ENCODE measurements at places on chromosomes 7 and 10.

- no peak for DNase-seq
Measured at GRCh38 chr10:61548364-61548763, 95.2 kb upstream of the TMEM26 start.

DNA sequence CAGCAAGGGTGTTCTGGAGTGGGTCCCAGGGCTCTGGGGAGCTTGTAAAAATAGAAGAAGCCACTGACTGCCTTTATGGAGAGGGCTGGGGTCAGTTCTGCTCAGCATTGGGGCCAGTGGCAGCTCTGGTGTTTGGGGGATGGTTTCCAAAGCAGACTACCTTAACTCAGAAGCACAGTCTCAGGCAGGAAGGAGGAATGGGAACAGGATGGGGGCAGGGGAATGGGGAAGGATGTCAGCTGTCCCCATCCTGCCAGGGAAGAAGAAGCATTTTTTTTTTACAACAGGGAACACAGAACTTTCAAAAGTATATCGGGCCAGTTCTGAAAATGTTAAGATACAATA is 28.8 kb downstream of the TSPAN15 start:
- DNase-seq, result no peak

GRCh38 chr7:151700586-151701165 is 176.2 kb downstream of the PRKAG2 start:
- no peak for DNase-seq

DNA sequence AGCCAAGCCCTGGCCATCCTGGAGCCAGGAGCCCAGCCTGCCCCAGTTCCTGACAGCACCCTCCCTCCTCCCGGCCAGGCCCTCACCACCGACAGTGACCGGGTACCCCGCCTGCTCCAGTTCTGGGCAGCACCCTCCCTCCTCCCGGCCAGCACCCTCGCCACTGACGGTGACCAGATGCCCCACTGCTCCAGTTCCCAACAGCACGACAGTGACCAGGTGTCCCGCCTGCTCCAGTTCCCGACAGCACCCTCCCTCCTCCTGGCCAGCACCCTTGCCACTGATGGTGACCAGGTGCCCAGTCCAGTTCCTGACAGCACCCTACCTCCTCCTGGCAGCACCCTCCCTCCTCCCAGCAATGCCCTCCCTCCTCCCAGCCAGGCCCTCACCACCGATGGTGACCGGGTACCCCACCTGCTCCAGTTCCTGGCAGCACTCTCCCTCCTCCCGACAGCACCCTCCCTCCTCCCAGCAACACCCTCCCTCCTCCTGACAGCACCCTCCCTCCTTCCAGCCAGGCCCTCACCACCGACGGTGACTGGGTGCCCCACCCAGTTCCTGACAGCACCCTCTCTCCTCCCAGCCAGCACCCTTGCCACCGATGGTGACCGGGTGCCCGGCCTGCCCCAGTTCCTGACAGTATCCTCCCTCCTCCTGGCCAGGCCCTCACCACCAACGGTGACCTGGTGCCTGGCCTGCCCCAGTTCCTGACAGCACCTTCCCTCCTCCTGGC is 40.3 kb downstream of the VIPR2 start:
- no peak for DNase-seq

- no peak for DNase-seq
Measured at GRCh38 chr7:45986355-45987298, 65.6 kb upstream of the IGFBP3 start.

- DNase-seq, result no peak
Measured at GRCh38 chr10:23358357-23358756, 13.8 kb upstream of the C10orf67 start.

DNA sequence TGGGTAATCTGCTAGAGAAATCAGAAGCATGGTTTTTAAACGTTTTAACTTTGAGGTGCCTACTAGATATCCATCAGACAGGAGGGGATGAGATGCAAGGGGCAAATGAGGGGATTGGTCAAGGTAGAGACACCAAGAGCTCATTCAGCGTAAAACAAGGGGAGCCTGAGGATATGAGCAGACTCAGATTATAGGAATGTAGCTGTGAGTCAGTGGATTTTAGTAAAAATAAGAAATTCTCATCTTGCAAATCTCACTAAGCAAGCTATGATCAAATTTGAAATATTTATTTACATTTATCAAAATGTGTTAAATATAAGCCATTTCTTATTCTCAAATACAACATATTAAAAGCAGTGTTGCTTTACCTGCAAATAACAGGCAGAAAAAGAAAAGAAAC is 21.4 kb upstream of the TFEC start:
- no peak for DNase-seq

GRCh38 chr7:151460474-151460855 is 20.5 kb upstream of the CRYGN start:
- DNase-seq, result no peak

GRCh38 chr10:3719024-3719843 is 65.8 kb downstream of the KLF6 start:
- no peak for DNase-seq

GRCh38 chr7:84633-85020 is 107.7 kb upstream of the FAM20C start:
- no peak for DNase-seq

DNA sequence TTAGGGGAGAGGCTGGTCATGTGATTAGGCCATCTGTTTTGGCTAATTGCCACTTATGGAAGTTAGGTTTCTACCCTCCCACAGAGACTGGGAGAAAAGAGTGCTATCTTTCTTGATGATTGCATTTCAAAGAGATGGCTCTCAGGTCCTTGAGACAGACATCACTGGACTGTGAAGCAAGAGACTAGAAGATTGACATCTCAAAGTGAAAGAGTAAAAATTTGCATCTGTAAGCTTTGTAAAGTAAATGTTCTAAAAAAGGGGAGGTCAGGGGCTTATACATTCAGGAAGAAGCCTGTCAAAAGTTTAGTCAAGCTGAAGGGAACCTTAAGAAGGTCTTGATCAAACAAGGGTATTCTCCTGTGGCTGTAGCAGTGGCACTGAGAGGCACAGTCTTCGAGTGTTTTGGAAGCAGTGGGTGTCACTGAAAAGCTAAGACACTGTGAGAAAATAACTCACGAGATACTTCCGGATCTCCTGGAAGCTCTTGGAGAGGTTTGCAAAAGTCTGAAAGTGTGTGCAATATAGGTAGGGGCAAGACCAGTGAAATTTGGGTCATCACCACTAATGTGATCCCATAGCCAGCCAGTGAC is 342.1 kb downstream of the PHF14 start:
- DNase-seq, result no peak

DNA sequence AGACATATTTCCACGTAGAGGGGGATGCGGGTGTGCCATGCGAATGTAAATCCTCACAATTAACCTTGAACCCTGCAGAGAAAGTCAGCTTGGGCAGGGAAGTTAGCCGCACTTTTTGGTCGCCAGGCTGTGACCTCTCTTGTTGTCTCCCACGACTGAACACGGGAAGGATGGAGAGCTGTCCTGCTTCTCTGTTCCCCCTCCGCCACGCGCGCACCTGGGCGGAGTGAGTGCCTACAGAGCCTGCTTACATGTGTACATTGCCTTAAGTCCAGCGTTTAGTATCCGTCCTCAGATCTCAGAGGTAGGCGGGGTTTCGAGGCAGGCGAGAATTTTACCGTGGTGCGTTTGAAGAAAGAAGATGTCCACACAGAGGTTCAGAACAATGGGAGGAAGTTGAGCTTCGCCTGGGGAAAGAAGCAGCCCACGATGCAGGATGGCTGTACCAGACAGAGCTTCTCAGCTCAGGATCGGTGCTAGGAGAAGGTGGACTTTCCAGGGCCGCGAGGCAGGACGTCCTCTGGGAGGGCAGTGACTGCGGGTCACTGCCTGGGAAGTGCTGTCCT is 482 bp upstream of the ERCC6 start:
- peak; percentile 1 for DNase-seq

- DNase-seq, result no peak
Measured at GRCh38 chr10:75959912-75960311, 528.5 kb downstream of the LRMDA start.

DNA sequence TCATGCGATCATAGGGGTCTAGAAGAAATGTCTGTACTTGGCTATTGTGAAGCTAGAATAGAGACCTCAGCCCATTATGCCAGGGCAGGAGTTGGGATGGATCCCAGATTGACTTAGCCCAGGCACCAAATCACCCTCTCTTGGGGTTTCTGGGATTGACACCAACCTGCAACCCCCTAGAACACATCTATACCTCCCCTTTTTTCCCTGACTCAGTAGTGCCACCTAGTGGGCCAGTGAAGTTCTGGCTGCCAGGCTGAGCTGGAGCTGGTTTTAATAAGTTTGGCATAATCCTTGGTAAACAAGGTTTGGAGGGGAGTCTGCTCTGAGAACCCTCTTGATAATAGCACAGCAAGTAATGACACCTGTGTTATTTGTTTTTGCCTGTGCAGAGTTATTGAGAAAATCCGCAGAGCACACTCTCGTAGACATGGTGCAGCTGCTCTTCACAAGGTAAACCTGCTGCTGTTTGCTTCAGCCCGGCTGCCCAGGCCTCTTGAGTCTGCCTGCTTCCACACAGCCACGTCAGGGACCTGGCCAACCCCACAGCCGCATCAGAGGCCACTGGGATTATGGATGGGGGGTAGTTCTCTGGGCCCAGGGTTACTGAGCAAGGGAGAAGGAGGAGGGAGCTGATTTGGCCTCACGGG is 43.3 kb upstream of the NFKB2 start:
- DNase-seq, result peak; percentile 66

DNA sequence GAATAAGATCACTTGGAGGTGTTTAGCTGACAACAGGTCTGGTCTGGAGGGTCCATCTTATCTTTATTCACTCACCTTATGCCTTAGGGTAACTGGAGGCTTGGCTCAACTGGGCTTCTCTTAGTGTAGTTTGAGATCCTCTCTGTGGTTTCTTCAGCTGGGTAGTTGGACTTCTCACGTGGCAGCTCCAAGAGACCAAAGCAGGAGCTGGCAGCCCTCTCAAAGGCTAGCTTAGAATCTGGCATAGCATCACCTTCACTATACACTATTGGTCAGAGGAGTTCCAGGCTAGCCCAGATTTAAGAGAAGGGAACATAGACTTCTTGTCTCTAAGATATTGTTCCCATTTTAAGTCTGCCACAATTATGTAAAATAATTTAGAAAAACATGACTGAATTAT is 16.4 kb downstream of the ADK start:
- no peak for DNase-seq

DNA sequence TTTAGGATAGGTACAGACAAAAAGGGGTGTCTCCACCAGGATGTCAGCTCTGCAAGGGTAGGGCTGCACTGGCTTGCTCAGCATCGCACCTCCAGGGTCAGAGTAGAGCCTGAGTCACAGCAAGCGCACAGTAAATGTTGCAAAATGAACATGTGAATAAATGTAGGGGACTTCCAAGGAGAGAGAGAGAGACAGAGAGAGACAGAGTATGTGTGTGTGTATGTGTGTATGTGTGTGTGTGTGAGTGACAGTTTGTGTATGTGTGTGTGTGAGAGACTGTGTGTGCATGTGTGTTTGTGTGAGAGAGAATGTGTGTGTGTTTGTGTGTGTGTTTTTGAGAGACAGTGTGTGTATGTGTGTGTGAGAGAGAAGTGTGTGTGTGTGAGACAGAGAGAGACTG is 163.3 kb downstream of the RPS24 start:
- no peak for DNase-seq

DNA sequence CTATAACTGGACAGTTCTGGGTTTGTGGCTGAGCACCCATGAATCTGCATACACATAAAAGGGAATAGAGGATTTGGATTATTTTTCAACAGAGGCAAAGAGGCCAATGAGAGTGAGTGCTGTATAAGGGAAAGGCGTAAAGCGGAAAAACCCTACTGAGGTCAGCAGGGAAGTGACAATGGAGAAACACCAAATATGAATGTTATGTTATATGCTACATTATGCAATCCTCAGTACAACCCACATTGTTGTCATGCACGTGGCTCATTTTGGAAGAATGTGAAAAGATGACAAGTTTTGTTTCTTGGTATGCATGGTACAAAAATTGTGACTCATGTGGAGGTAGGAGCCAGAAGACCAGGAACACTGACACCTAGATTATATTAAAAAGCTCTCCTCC is 113.6 kb upstream of the AMPH start:
- no peak for DNase-seq

DNA sequence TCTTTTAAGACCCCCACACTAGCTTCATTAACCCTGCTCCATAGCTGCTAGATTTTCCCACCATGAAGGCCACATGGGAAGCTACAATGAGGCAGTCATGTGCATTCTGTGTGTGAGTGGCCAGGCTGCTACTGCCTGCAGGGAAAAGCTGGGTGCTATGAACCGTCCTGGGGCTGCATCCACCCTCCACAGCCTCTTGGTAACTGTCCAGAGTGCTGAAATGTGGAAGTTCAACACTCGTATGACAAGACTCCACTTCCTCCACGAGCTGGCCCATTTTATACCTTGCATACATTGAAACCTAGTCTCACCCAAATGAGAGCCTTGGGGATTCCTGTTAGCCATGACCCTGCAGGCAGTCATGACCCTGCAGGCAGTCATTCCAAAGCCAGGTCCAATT is 59.4 kb downstream of the CUZD1 start:
- DNase-seq, result no peak

DNA sequence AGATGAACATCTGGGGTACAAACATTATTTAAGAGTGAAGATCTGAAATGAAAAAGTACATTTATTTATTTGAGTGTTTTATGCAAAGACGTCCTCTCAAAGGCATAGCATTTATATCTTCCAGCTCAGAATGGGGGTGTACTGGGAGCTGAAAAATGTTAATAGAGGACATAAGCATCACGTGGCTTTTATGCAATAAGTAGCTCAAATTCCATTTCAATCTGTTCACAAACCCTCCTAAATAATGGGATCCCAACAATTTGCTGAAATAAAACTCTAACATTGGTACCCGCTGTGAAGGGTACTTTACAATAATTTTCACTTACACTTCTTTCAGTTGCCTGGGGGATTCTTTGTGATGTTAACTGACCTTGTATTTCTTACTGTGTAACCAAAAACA is 172.0 kb downstream of the TAX1BP1 start:
- no peak for DNase-seq

GRCh38 chr10:89343089-89343767 is 15.4 kb downstream of the IFIT3 start:
- no peak for DNase-seq

GRCh38 chr10:129716211-129716681 is 247.8 kb downstream of the EBF3 start:
- DNase-seq, result no peak

GRCh38 chr7:41162612-41163011 is 540.3 kb downstream of the INHBA start:
- DNase-seq, result no peak

- no peak for DNase-seq
Measured at GRCh38 chr10:12608761-12609160, 259.4 kb downstream of the CAMK1D start.

DNA sequence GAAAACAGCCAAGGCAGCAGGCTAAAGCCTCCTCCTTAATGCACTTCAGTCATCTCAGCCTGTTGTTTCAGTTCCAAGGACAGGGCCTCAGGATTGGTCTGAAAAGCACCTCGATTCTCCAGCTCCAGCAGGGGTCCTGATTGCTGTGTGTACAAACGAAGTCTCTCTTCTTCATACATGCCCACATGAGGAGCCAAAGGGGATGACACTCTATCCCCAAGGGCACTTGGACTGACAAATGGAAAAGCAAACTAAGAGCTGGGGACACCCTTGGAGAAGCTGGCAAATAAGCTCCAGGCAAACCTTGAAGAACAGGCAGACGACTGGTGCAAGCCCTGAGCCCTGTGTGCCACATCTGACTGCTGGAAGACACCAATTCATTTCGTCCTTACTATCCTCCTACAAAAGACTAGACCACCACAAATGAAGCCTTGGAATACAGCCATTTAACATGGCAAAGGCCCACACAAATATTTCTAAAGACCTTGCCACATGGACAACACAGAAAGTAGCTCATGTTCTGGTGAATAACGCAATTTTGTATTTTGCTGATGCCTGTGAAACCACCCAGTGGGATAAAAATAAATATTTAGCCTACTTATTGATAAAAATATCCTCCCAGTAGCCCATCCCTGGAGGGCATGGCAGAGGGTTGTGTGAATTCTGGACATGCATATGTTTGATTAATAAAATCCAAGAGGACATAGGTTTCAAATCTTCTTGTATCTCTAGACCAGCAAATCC is 61.9 kb downstream of the PARD3 start:
- DNase-seq, result no peak
